Renal pelvis (tissue), 12 donors: ENCODE measurements at places on chromosomes 16 and 17. TPM values are rescaled to one million over a fixed set of nuclear protein-coding genes. Genes with fewer than 3 reads are reported as not detected.

GRCh38 chr17:77437747-77438146 lies 297.0 kb downstream of the SEC14L1 start:
- no peak for DNase-seq

DNA sequence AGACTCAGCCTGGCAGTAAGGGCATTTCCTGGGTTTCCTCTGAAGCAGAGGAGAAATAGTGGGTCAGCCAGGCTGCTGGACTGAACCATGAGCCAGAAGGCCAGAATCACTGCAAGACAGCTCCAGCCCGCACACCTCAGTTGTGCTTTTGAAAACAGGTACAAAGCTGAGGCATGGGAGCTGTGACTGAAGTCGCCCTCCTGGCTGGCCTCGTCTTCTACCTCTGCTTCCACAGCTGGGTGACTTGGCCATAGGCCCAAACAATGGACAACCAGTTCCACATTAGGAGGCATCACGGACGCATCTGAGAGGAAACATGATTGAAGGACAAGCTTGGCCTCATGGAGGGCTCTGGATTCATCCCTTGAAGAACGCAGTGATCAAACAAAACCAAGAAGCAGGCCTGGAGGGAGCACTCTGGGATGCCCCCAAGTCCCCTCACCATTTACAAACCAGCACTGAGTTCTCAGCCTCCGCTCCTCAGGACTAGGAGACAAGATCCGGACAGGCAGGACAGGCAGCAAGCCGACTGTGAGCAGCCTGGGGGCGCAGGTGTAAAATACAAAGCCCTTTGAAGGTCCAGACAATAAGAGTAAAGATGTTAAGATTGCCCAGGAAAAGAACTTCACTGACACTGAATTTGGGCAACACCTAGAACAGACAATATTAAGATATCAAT lies 68.7 kb downstream of the N4BP1 start:
- DNase-seq: no peak

GRCh38 chr17:81987161-81987770 lies 9.8 kb downstream of the ASPSCR1 start:
- DNase-seq: no peak

DNA sequence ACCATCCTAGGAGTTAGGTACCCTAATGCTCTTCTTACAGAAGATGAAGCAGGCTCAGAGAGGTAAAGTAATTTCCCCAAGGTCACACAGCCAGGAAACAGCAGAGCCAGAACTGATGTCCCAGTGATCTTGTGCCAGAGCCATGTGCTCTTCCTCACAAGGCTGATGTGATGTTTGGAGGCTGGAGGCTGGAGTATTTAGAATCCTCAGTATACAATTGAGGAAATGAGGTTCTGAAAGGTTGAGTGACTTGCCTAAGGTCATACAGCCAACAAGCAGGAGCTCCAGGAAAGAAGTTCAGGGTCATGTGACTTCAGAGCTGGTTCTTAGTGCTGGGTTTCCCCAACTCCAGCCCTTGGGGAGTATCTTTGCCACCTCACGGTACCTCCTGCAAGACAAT lies 18.5 kb downstream of the ITPRIPL2 start:
- no peak for DNase-seq

DNA sequence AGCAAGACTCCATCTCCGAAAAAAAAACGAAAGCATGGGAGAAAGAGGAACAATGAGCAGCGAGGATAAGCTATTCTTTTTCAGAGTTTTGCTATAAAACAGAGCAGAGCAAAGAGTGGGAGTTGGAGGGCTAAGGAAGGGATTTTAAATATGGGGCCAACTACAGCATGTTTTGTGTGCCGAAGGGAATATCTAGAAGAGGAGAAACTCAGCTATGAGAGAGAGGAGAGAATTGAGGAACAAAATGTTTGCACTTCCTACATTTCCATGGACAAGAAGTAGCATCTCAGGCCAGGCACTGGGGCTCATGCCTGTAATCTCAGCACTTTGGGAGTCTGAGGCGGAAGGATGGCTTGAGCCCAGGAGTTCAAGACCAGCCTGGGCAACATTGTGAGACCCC lies 13.1 kb upstream of the GRB2 start:
- DNase-seq: no peak

GRCh38 chr17:74659889-74660288 lies 36.4 kb upstream of the CD300E start:
- no peak for DNase-seq

DNA sequence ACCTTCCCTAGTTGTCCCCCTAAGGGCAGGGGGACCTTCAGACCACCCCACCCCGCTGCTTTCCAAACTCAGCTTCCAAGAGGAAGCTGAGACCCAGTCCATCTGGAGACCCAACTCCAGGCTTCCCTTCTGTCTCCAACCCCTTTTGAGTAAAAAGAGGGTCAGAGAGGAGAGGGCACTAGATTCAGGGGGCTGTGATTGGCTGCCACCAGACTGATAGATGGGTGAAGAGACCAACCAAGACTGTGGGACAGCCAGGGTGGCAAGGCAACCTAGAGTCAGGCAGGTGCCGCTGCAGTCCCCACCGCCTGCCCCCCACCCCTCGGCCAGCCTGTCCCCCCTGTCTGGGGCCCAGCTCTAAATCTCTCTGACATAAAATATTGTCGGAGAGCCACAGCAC lies 92.5 kb downstream of the SDK2 start:
- DNase-seq: no peak

DNA sequence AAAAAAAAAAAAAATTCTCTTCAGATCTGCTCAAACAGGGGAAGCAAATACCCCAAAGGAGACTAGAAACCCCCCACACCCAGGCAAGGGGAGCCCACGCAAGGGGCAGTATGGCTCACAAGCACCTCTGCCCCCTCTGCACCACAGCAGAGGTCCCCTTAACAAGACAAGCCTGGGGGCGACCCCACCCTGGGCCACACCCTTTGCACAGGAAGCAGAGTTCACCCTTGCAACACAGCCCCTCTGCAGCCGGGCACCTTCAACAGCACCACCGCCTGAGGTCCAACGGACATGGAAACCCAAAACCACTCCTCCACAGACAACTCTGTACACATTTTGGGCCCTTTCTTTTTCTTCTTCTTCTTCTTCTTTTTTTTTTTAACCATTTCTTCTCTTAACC lies 12.8 kb downstream of the AXIN1 start:
- no peak for DNase-seq

- peak; percentile 69 for DNase-seq
These were observed 101.1 kb downstream of the MSI2 start for GRCh38 chr17:57357392-57357784.

DNA sequence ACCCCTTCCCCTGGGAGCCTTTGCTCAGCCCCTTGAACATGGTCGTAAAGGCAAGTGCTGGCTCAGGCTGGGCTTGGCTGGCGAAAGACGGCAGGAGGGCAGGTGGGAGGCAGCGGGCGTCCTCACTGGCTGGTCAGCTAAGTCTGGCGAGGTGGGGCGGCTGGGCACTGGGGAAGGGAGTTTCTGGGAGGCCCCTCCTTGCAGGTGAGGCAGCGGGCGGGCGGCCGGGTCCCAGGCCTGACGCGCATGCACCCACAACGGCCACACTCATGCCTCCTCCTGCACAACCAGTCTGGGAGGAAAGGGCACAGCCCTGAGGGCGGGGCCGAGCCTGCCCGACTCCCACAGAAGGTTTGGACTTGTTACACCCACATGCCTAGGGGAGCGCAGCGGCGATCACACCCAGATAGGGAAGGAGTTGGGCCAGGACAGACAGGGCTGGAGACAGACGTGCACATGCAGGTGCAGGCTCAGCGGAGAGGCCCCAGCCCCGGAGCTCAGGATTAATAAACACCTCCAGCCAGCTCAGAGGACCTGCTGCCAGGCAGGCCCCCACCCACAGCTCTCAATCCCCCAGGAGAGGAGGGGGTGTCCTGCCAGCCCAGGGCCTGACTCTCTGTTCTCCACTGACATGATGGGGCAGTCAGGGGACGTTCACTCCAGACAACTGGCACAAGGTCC lies at the start of gene EVPL:
TSS of gene EVPL (minus strand) at position 148 of the 681 bp plus-strand sequence. CDS start at position 40, 108 bp downstream.
- peak; percentile 58 for DNase-seq

- DNase-seq: no peak
These were observed 57.3 kb downstream of the CDC27 start for GRCh38 chr17:47131761-47132160.

DNA sequence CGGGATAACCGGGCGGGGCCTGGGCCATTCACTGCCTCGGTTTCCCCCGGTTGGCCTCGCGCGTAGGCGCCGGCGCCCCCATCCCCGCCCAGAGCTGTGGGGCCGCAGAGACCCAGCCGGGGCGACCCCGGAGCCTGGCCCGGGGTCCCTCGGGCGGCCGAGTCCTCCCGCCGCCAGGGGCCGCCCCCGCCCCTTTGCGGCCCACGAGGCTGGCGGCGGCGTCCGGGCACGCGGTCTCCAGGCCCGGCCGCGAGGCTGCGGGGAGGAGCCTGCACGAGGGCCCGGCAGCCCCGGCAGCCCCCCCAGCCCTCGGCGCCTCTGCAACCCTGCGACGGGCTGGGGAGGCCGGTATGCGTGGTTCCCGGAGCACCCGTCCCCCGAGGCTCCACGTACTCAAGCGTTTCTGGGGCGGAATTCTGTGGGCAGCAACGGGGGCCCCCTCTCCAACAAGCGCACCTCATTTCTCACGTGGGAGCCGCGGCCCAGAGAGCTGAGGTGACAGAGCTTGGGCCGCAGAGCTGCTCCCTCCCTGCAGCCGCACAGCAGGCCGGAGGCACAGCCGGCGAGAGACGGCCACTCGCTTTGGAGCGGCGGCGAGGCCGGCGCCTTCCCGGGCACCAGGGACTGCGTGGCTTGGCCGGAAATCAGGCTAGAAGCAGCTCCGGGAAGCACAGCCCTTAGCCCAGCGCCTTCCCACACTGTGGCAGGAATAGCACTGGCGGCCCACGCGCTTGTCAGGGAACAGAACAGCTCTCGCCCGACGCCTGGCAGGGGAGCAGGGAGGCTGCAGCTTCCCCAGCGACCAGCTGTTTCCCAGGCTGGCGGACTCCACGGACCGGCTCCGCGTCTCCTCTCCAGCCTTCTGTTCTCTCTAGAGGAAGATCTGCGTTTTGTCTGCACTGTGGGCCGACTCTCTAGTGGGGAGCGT lies 867 bp upstream of the LIMD2 start:
- peak; percentile 39 for DNase-seq

GRCh38 chr17:72206376-72206775 lies 85.6 kb downstream of the SOX9 start:
- DNase-seq: no peak

DNA sequence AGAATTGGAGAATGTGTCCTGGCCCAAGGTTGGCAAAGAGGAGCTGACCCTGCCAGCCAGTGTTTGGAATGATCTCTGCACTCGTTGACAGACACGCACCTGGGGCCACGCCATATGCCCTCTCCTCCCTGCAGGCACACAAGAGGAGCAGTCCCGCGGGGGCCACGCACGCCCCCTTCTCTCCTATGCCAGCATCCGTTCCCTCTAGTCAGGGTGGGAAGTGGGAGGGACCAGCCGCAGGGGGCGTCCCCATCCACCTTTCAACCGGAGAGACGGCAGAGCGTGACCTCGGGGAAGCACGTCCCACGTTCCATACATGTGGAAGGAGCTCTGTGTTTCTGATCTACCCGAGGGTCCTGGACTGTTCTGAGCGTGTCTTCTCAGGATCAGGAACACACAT lies 86.9 kb upstream of the ZNF750 start:
- no peak for DNase-seq

- DNase-seq: no peak
These were observed 8.0 kb downstream of the ELOB start for GRCh38 chr16:2769100-2769529.

DNA sequence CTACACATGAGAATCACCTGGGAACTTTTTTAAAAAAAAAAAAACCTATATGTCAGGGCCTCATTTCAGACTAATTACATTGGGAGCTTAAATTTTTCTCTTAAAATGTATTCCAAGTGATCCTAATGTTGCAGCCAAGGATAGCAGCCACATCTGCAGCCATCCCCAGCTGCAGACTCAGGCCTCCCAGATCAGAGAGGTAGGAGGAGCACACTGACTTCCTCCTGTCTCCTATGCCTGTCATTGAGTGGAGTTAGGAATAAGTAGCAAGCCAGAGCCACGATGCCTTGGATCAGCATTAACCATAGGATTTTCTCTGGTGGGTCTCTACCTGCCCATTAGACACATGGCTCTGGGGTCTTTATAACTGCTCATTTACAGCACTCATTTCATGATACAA lies 463.5 kb downstream of the HS3ST4 start:
- no peak for DNase-seq

DNA sequence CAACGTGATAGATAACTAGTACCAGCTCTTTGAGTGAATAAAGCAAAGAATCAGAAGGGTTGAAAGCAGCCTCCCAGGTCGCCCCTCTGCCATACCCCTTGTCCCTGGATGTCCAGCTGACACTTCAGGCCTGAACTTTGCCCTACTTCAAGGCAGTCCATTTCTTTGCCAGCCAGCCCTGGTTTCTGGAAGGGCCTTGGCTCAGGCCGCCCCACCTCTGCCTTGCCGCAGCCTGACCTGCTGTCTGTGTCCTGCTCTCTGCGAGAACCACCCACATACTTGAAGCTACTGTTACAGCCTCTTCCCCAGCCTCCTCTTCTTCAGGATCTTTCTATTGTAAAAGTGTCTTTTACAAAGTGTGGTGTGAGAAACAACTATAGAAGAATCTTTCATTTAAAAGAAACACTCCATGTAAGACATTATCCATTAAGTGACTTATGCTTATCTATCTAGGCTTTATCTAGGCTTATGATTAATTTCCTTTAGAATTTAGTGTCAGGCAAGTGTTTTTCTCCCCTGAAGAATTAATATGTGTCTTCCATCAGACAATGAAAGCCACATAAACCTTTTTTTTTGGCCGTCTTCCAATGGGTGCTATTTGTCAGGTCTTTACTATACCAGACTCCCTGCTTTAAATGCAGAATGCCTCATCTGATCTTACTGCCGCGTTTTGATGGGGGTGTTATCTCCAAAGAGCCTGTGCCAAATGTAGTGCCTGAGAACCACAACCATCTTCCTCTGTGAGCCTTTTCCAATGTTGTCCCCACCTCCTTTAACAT lies 133.9 kb downstream of the SOCS1 start:
- no peak for DNase-seq

DNA sequence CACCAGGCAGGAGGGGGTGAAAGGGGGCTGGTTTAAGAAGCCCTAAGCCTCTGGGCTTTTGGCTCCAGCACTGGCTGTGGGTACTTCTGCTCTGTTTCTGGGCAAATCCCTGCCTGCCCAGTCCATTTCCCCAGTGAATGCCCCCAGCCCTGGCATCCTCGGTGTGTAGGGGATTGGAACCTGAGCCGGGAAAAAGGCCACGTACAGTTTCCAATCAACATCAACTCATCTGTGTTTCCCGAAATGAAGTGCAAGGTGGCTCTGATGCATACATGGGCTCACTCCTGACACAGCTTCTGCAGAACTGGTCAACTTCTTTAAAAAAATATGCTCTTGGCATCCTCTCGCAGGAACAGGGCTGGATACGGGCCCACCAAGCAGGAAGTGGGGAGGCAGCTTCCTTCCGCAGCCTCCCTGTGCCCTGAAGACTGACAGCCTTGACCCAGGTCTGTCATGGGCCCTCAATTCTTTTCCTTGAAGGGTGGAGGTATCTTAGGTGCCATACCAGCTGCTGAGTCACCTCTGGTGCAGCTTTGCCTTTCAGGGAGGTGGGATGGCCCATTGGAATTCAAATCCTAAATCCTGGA lies 73.3 kb downstream of the N4BP1 start:
- no peak for DNase-seq

- DNase-seq: no peak
These were observed 2.9 kb downstream of the SRL start for GRCh38 chr16:4239020-4239419.

- DNase-seq: no peak
These were observed 536.7 kb upstream of the HSBP1 start for GRCh38 chr16:83271123-83271522.

- no peak for DNase-seq
These were observed 36.4 kb downstream of the SLC7A5 start for GRCh38 chr16:87832741-87833502.

The CUEDC1 gene
- polyA plus RNA-seq: 45.1 TPM

The CRHR1 gene
- polyA plus RNA-seq: 0.19 TPM

The CCT6B gene
- polyA plus RNA-seq: 4.6 TPM

The LITAFD gene
- not detected for polyA plus RNA-seq

The SCGB1C2 gene
- polyA plus RNA-seq: 1.6 TPM

The KCNH4 gene
- polyA plus RNA-seq: 0.10 TPM

The PRSS8 gene
- 91.2 TPM for polyA plus RNA-seq
